ENCODE measurements at places on chromosomes 1 and 21. TPM values are rescaled to one million over a fixed set of nuclear protein-coding genes. Genes with fewer than 3 reads are reported as not detected.

The MPC2 gene
- 92.3 TPM for polyA plus RNA-seq

The SPAG17 gene
- not detected for polyA plus RNA-seq

The TSSK3 gene
- polyA plus RNA-seq: 0.20 TPM

The LDLRAD2 gene
- polyA plus RNA-seq: not detected

- H3K4me3 ChIP-seq: no peak overlapping the region
- DNase-seq: no peak
- no peaks in the 10 kb centered on the region for H3K27me3 ChIP-seq
- H3K27ac ChIP-seq: no peak overlapping the region
Measured at GRCh38 chr1:79807816-79808215, 801.3 kb upstream of the ADGRL4 start.

DNA sequence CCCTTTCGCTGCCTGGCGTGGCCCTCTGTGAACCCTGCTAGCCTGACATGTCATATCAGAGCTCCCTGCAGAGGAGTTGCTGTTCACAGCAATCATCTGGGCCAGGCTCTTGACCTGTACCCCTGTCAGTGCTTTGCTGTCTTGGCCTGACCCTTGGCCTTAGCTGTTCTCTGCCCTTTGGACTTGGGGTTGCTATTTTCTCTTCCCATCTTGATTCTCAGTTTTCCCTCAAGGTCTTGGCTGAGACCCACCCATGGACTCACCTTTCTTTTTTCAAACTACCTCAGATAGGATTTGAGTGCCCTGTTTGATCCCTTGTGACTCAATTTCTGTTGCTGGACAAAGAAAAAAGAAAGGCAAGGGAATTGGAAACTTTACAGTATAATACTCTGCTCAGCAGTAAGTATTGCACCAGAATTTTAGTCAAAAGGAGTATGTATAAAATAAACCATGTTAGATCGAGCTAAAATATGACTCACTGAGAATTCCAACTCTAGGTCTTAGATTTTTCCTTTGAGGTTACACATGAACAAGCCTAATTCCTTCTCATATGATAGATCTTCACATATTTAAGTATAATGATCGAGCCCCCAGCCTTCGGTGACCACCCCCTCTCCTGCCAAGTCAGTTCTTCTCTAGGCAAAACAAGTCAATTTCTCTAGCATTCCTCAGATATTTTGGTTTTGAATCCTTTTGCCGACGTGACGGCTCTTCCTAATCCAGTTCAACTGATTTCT lies 110.5 kb downstream of the NGF start:
- H3K4me3 ChIP-seq: no peak overlapping the region
- no peak overlapping the region for H3K27ac ChIP-seq
- no peaks in the 10 kb centered on the region for H3K4me1 ChIP-seq
- no peak for DNase-seq
- H3K27me3 ChIP-seq: peaks cover 2% of the 10 kb centered on the region

GRCh38 chr1:203304391-203304918 lies 864 bp upstream of the BTG2 start:
- H3K27me3 ChIP-seq: no peaks in the 10 kb centered on the region
- peak overlapping the region; percentile 98 for H3K27ac ChIP-seq
- H3K36me3 ChIP-seq: peaks cover 34% of the 10 kb centered on the region
- DNase-seq: no peak
- H3K4me1 ChIP-seq: peaks cover 49% of the 10 kb centered on the region
- peak overlapping the region; percentile 88 for H3K4me3 ChIP-seq

- no peak overlapping the region for H3K4me3 ChIP-seq
- H3K27ac ChIP-seq: no peak overlapping the region
- no peak for DNase-seq
- H3K4me1 ChIP-seq: no peaks in the 10 kb centered on the region
- H3K36me3 ChIP-seq: no peaks in the 10 kb centered on the region
- H3K27me3 ChIP-seq: peaks cover 2% of the 10 kb centered on the region
Measured at GRCh38 chr1:88200545-88200944, 483.5 kb upstream of the PKN2 start.

GRCh38 chr1:224616756-224617409 lies 766 bp downstream of the CNIH3 start:
- H3K36me3 ChIP-seq: peaks cover 6% of the 10 kb centered on the region
- H3K4me3 ChIP-seq: peak overlapping the region; percentile 66
- DNase-seq: no peak

DNA sequence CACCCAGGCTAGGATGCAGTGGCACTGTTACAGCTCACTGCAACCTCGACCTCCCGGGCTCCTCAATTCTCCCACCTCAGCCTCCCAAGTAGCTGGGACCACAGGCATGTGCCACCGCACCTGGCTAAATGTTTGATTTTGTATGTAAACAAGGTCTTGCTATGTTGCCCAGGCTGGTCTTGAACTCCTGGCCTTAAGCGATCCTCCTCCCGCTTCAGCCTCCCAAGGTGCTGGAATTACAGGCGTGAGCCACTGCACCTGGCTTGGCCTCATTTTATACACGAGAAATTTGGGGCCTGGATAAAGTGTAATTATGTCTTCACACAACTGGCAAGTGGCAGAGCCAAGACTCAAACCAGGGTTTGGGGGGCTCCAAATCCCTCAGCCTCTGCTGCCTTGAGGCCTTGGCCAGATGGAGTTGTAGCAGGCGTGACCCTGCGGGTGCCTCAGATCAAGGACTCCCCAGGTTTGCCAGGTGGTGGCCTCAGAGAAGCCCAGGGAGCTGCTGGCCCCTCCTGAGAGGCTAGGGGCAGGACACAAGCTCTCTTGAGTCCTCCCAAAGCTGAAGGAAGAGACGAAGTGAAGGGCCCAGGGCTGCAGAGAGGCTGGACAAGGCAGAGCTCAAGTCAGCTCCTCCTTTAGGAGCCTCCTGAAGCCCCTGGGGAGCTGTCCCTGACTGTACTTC lies 61.7 kb downstream of the MDM4 start:
- H3K4me1 ChIP-seq: peaks cover 15% of the 10 kb centered on the region
- H3K27ac ChIP-seq: peak overlapping the region; percentile 85
- H3K27me3 ChIP-seq: no peaks in the 10 kb centered on the region

DNA sequence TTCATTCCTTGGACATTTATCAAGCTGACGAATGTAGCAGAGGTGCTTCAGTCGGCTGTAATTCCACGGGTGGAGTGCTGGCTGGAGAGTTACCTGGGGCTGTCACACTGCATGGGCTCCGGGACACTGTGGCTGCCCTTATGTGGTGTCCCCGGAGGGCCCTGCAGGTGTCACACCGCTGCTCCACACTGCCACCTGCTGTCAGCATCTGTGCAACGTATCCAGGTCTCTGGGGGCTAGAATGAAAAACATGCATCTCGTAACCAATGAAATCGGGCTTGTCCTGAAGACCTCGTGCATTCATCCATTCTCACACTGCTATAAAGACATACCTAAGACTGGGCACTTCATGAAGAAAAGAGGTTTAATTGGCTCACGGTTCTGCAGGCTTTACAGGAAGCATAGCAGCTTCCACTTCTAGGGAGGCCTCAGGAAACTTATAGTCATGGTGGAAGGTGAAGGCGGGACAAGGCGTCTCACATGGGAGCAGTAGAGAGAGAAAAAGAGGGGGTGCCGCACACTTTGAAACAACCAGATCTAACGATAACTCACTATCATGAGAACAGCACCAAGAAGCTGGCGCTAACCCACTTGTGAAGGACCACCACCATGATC lies 46.7 kb upstream of the PCBP3 start:
- no peak overlapping the region for H3K27ac ChIP-seq
- DNase-seq: peak; percentile 90
- H3K4me3 ChIP-seq: no peak overlapping the region

DNA sequence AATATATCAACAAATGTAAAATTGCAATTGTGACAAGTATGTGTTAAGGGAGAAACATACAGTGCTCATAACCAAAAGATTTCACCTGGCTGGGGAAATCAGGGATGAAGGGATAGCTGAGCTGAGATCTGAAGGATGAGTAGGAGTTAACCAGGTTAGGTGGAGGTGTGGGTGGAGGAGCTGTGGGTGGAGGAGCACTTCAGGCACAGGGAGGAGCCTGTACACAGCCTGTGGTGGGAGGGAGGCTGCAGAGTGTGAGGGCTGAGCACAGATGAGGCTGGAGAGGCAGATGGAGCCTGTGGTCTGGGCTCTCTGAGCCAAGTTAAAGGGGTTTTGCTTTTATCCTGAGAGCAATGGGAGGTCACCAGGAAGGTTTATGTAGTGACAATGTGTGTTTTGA lies 111.9 kb downstream of the XCL2 start:
- H3K27ac ChIP-seq: no peak overlapping the region
- H3K4me3 ChIP-seq: no peak overlapping the region
- DNase-seq: no peak
- H3K27me3 ChIP-seq: no peaks in the 10 kb centered on the region
- no peaks in the 10 kb centered on the region for H3K4me1 ChIP-seq
- H3K36me3 ChIP-seq: no peaks in the 10 kb centered on the region

DNA sequence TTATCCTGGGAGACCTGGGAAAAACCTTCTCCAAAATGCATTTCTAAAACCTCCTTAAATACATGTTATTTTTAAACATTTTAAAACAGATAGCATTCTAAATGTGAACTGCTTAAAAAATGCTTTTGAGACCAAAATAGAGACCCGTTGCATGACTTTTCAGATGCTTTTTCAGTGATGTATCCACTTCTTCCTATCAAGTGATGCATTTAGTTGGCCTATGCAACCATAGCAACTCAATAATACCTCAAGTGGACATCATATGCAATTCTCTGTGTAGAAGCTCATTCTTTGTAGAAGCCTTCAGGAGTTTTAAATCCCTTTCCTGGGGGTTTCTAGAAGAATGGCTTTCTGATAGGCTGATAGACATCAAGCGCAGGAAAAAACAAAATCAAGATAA lies 94.5 kb upstream of the RAVER2 start:
- H3K27me3 ChIP-seq: no peaks in the 10 kb centered on the region
- peaks cover 37% of the 10 kb centered on the region for H3K36me3 ChIP-seq

GRCh38 chr1:119816407-119816806 lies 5.1 kb upstream of the REG4 start:
- H3K27me3 ChIP-seq: peaks cover 8% of the 10 kb centered on the region
- no peak overlapping the region for H3K27ac ChIP-seq
- H3K4me1 ChIP-seq: no peaks in the 10 kb centered on the region
- H3K36me3 ChIP-seq: no peaks in the 10 kb centered on the region
- no peak for DNase-seq

DNA sequence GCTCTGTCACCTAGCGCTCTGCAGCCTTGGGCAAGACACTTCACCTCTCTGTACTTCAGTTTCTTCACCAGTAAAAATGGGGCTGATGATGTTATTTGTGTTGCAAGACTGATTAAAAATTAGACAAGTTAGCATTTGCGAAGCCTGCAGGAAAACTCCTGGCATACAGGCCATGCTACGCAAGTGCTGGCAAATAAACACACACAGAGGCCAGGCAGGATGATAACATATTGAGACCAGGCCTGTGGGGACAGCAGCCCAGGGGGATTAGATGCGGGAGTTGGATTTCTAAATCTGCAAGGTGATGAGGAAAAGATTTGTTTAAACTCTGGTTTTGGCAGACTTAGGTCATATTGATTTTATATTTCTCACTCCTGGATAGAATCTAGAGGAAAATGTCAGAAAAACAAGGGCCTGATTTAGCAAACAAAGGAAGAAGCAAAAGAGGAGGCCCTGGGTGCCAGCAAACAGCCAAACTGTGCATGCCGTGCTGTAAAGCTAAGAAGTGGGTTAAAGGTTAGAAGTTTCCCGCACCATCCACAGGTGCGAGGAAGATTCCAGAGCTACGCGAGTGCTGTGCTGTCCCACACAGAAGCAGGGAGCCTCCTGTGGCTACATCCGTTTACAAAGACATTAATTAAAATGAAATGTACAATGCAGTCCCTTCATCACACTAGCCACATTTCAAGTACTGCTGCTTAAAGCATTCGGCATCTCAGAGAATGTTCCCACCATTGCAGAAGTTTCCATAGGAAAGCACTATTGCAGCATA lies 532.2 kb downstream of the NPHP4 start:
- no peaks in the 10 kb centered on the region for H3K4me1 ChIP-seq
- H3K4me3 ChIP-seq: no peak overlapping the region
- H3K27ac ChIP-seq: no peak overlapping the region
- no peaks in the 10 kb centered on the region for H3K36me3 ChIP-seq

- no peaks in the 10 kb centered on the region for H3K36me3 ChIP-seq
- H3K27me3 ChIP-seq: no peaks in the 10 kb centered on the region
- no peaks in the 10 kb centered on the region for H3K4me1 ChIP-seq
- no peak overlapping the region for H3K4me3 ChIP-seq
Measured at GRCh38 chr1:84743896-84744295, 53.6 kb upstream of the SSX2IP start.
